ENCODE measurements at places on chromosomes 13 and 19.

DNA sequence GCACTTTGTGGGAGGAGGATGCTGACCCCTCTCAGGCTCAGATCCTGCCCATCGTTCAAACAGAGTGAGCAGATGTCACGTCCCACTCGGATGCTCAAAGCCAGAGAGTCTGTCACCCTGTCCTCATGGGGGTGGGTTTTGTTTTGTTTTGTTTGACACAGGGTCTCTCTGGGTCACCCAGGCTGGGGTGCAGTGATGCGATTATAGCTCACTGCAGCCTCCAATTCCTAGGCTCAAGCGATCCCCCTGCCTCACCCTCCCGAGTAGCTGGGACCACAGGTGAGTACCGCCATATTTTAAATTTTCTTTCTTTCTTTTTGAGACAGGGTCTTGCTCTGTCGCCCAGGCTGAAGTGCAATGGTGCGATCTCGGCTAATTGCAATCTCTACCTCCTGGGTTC lies 4.0 kb downstream of the ADGRE2 start:
- no peak for DNase-seq

GRCh38 chr13:27403203-27403678 lies 21.2 kb upstream of the GTF3A start:
- no peak for DNase-seq

- no peak for DNase-seq
These were observed 102.9 kb downstream of the TEX26 start for GRCh38 chr13:31035185-31035965.

- no peak for DNase-seq
These were observed 127.8 kb upstream of the SPACA7 start for GRCh38 chr13:112248406-112248760.

DNA sequence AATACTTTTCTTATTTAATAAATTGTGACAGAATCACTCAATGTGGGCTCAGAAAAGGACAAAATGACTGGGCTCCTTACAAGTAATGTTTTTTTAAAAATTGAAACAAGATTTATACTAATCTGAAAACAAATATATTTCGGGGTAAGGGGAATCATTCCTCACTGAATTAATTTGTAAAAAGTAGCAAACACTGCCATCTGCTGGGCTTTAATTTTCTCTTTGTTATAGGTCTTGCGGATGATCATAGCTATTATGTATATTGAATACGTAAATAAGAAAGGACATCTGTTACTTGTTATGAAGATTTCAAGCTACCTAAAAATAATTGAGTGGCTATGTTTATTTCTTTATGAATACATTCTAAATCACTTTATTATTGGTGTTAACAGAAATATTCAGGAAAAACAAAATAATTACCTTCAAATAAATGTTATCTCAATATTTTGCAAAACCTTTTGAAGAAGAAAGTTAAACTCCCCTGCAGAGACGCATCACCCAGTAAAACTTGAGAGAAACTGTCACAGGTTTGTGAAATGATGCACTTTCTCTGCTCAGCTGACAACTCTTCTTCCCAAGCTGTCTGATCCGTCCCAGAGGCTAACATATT lies 17.8 kb upstream of the ENOX1 start:
- peak; percentile 55 for DNase-seq

DNA sequence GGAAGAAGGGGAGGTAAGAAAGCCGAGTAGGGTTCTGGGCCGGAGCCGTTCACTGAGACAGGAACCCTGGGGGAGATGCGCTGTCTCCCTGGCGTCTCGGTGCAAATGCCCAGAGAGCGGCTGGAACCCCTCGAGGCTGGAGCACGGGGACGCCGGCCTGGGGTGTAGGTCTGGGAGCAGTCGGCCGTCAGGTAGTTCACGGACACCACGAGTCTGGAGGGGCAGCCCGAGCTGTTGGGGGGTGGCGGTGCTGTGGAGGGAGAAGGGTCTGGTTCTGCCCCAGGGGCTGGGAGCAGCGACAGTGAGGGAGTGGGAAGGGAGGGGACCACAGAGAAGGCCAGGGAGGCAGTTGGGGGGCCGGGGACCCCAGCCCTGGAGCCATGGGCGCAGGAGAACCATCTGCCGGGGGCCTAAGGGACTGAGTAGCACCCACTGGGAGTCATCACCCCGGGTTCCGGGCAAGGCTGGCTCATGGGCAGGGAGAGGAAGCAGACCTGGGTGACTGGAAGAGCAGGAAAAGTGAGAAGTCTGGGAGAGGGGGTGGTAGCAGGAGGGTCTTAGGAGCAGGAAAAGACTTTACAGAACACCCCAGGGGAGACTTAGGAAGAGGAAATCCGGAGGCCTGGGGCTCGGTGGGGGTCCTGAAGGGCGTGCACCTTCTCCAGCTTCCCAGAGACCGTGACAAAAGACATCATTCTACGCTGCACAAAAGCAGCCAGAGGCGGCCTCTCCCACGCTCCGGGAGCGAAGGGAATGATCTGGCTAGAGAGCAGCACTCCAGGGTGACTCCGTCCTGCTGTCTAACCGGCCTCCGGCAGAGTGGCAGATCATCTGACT lies 173.1 kb upstream of the SOX1 start:
- DNase-seq = no peak

GRCh38 chr13:100349594-100349993 lies 239.0 kb downstream of the GGACT start:
- DNase-seq = no peak

GRCh38 chr13:110597041-110597689 lies 18.2 kb upstream of the NAXD start:
- no peak for DNase-seq

DNA sequence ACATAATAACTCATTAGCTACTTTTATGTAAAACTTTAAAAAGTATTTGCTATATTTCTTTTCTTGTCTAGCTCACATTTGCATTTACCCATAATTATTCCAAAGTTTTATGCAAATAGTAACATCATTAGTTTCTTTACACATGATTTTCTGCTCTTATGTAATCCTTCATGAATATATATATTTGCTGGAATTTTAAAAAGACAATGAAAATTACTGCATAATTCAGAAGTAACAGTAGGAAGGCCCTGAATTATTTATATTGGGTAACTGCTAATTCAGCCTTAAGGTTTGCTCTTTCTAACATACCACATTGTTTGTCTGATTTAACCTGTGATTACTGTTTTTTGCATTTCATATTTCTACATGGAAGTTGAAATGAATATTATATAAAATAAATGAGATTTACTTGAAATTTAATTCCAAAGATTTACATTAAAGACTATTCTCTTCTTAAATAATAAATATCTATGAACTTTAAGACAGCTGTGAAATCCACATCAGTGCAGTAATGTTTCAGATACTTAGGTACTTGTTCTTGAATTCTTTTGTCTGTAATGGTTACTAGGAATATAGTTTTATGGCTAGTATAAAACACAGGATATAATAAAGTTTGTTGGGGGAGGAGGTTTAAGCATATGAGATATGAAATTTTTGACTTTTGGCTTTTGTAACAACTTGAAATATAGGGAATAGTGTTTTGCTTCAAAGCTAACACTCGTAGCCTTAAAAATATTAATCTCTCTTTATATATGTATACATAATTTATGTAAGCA lies 46.0 kb downstream of the B3GLCT start:
- no peak for DNase-seq
